ENCODE measurements at places on chromosomes 1 and 21.

DNA sequence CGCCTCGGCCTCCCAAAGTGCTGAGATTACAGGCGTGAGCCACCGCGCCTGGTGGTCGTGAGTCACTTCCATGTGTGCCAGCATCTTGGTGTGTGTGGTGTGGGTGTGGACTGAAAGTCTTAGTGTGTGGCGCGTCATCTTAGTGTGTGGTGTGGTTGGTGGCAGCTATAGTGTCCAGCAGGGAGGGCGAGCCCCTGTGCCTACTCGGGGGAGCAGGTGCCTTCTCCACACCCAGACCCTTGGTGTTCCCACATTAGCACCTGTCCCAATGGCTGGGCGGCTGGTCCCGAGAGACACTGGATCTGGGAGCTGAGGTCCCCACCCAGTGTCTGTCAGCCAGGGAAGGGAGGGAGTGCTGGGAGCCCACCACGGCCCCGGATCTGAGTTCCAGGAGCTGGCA is 2.8 kb downstream of the SCNN1D start:
- DNase-seq, result no peak

GRCh38 chr1:176046926-176047325 is 160.2 kb downstream of the COP1 start:
- no peak for DNase-seq

DNA sequence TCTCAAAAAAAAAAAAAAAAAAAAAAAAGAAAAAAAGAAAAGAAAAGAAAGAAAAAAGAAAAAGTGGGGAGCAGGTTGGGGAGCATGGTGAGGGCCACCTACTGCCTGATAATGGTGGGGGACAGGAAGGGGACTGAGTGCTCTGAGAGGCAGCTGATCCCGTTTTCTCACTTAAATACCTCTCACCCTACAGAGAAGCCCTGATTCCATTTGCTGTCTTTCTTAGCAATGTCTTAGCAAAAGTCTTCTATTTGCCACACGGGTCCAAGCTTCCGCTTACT is 692 bp upstream of the H6PD start:
- DNase-seq, result no peak

- no peak for DNase-seq
Measured at GRCh38 chr1:226983247-226983991, 43.3 kb downstream of the COQ8A start.

DNA sequence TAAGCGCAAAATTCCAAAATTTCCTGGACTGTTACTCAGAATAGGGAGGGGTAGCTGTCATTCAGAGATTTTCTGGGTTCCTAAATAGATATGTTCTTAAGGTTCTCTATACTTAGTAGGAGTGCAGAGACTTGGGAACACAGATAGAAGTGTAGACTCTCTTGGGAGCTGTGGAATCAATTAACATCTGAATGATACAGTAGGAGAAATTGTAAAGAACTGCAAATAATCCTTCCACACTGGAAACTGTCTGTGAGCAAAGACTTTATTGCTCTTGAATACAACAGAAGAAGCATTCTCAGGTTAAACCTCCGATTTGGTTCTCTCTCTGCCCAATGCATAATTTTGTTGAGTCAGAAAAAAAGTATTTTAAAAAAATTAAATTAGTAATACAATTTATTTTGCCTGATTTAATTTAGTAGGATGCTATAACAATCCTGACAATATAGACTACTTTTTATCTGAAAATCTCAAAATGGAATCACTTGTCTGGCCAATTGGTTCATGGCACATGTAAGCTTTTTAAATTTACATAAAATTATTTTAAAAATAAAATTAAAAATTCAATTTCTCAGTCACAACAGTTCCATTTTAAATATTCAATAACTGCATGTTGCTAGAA is 1754.3 kb downstream of the PLA2G4A start:
- DNase-seq, result no peak
